ENCODE measurements at places on chromosomes 1 and 21.
A peak's percentile ranks its signal among the peaks of the same experiment; 100 is the strongest.

- no peak for DNase-seq
These were observed 24.1 kb downstream of the COL11A1 start for GRCh38 chr1:103084181-103084580.

DNA sequence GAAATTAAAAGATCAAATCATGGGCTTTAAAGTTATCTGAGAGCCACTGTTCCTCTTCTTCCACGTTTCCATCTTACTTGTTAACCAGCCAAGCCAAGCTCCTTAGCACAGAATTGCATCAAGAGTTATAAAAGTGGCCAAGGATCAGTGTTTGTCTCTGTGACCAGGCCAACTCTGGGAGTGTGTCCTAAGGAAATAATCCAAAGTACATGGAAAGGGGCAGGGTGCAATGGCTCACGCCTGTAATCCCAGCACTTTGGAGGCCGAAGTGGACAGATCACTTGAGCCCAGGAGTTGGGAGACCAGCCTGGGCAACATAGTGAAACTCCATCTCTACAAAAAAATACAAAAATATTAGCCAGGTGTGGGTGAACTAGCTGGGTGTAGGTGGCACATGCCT is 10.0 kb upstream of the MPZL1 start:
- no peak for DNase-seq

GRCh38 chr1:72184099-72184701 is 98.1 kb downstream of the NEGR1 start:
- DNase-seq = no peak

DNA sequence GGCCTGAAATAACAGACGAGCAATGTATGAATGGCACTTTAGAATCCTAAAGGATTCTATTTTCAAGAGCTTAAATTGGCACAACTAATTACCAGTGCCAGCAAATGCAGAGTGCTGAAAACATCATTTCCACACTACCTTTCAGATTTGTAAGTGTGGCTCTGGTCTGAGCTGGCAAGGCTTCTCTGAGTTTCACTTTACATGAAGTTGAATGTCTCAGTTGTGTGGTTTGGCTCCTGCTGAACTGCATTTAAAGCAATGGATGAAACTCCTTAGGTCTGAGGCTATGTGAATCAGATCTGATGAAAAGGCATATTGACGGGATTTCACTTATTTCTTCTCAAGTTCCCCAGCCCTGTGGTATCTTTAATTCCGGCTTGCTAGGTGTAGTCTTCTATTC is 114.8 kb upstream of the PTGFR start:
- DNase-seq = no peak

- no peak for DNase-seq
These were observed 576.9 kb upstream of the PTBP2 start for GRCh38 chr1:96144636-96145035.

DNA sequence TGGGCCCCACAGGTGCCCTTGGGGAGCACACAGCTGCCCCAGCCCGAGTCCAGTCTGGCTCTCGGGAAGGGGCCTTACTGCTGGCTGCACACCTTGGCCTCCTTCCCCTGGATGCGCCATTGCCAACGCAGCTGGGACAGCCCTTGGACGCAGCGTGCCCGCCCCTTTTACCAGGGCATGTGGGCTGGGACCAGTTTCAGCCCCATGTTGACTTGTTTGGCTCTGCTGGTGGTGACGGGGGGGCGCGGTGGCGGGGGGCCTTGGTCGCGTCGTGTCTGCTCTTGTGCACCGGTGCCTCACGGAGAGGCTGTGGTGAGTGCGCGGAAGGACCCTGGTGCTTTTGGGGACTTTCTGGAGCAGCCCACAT is 19.6 kb downstream of the SKI start:
- no peak for DNase-seq

- DNase-seq = no peak
These were observed 3.6 kb upstream of the PRDM16 start for GRCh38 chr1:3065396-3065795.

DNA sequence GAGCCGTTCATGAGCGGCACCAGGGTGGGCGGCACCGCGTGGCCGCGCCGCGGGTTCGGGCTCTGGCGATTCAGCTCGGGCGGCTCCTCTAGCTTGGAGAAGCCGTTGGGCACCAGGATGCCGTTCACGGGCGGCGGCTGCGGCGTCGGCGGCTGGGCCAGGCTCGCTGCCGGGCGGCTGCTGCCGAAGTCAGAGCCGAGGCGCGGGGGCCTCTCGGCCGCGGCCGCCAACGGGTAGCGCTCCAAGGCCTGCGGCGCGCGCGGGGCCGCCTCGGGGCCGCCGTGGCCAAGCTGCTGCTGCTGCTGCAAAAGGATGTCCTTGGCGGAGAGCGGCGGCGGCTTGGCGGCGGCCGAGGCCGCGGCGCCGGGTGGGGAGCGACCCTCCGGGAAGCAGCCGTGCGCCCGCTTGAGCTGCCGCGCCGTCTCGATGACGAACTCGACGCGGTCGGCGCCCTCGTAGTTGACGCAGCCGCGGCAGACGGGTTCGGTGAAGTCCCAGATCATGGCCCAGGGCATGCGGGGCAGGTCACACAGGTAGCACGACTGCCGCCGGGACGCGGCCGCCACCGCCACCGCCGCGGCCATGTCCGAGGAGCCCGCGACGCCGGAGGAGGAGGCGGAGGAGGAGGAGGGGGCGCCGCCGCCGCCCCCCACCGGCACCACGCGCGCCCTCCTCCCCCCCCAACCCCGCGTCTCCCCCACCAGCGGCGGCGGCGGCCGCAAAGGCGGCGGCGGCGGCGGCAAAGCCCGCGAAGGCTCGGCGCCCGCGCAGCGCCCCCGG is 877 bp downstream of the IRF2BP2 start:
- peak; percentile 16 for DNase-seq

GRCh38 chr21:38202811-38203210 is 54.0 kb upstream of the KCNJ15 start:
- DNase-seq = no peak

GRCh38 chr1:24155011-24155782 is 12.3 kb upstream of the IL22RA1 start:
- no peak for DNase-seq

GRCh38 chr1:51325878-51326755 is 4.2 kb downstream of the TTC39A start:
- no peak for DNase-seq

DNA sequence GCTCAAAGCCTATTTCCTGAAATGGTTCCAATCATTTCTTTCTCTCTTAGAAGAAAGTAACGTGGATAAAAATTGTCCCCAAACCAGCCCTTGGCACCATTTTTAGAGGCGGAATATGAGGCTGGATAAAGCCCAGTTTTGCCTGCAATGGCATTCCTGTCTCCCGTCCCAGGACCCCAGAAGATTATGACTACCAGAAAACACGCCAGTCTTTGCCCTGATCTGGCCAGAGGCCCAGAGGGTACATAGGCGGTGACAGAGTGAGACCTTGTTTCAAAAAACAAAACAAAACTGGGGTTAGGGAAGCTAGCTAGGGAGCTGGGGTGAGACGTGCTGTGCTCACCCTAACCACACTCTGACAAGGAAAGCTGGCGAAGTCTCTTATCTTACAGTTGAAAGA is at the start of gene AADACL4:
Gene AADACL4 (plus strand): TSS at position 301 of the 400 bp plus-strand sequence. CDS start 462 bp downstream, outside the sequence.
- no peak for DNase-seq

GRCh38 chr1:210951279-210951678 is 182.7 kb downstream of the KCNH1 start:
- no peak for DNase-seq

DNA sequence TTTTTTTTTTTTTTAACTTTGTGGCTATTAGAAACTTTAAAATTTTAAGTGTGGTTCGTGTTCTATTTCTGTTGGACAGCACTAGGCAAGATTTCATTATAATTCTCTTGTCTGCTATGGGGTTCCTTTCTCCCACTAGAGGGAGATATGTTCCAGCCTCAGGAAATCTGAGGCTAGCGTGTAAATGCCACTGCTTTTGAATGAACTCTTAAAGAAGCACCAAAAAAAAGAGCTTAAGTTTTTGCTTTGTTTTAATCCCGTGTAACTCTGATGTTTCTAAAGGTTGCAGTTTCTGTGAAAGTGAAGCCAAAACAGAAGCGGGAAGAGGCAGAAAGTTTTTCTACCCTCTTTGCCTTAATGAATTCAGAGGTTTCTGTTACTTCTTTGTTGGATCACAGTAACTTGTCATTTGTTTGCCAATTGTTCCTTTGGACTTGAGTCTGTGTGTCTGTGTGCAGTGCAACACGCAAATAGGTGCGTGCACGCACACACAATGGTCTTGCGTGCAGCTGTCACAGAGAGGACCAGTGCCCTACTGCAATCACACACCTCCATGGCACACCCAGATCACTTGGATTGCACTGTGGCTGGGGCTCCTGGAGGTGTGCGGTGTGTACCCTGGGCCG is 32.3 kb downstream of the HHAT start:
- no peak for DNase-seq

GRCh38 chr1:25068829-25069228 is 138.8 kb upstream of the RUNX3 start:
- DNase-seq = no peak

DNA sequence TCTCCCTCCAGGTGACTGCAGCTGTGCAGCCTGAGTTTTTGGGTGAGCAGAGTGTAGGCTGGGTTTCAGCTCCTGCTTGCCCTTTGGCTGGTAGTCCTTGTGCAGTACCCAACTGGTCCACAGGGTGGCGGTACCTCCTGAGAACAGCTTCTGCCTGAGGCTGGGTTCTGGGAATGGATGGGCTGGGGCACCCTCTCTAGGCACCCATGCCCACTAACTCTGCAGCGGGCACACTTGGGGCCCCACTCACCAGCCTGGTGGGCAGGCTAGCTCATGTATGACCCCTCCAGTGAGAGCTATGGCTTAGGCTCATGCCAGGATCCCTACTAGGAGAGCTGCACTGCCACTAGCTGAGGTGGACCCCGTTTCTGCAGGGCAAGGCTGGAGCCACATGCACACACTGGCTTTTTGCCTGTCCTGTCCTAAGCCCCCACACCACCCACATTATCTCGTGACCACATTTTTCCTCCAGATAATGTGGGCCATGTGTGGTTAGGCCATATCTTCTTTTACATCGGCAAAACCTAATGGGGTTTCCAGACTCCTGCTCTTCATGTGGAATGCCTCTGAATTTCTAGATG is 15.5 kb upstream of the GSTM4 start:
- DNase-seq = peak; percentile 90

- no peak for DNase-seq
These were observed 787 bp downstream of the PTGFR start for GRCh38 chr1:78491451-78492071.

- DNase-seq = no peak
These were observed 7.4 kb upstream of the LRRN2 start for GRCh38 chr1:204692841-204693356.

DNA sequence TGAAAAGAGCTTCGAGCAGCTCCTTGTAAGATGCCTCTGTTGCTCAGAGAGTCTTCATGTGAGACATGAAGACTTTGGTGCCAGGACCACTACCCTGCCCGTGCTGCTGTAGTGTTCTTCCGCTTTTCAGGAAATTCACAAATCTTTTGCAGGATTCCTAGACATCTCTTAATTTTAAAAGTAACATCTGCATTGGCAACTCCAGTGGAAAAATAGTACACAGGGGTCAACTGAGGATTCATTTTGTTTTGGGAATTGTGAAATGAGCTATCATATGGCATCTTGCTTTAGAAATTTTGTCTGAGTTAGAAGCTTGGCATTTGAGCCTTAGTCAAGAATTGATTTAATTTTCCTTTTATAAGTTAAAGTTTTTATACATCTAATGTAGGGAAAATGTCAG is 7.2 kb downstream of the PRDM2 start:
- DNase-seq = no peak

GRCh38 chr1:100631015-100631551 is 88.5 kb upstream of the VCAM1 start:
- DNase-seq = no peak

GRCh38 chr1:54052431-54052933 is 522 bp downstream of the TMEM59 start:
- peak; percentile 11 for DNase-seq

DNA sequence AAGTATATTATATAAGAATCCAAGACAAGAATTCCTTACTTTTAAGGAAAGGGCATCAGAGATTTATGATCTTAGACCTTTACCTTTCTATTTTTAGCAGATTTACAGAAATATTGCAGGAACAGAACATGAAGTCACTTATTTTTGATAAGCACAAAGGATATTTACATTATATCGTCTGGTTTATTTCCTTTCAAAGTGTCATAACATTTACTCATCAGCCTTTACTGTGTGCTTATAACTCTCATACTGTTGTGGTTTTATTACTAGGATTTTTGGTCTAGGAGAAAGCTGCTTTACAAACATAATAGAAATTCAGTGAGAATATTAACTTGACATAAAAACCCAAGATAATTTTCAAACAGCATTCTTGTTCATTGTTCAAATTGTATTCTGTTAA is 47.6 kb downstream of the APP start:
- no peak for DNase-seq

- DNase-seq = no peak
These were observed 41.2 kb upstream of the MAGOH start for GRCh38 chr1:53279296-53280200.

DNA sequence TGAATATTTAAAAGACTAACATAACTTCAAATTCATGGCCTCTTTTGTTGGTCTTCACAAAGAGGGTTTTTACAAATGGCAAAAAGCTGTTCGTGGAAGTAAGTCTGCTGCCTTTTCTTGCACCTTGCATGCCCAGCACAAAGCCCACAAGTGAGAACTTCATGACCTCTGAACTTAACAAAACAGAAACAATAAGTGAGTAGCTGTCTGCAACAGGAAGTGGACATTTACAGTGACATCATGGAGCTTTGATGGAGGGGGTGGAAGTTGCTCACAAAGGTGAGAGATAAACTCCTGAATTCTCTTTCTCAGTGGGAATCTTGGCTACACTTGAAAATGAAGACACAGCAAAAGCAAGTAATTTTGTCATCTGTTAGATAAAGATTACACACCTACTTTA is 303.3 kb upstream of the DEPDC1 start:
- DNase-seq = no peak

- no peak for DNase-seq
These were observed 6.3 kb downstream of the HPCA start for GRCh38 chr1:32892368-32893197.

DNA sequence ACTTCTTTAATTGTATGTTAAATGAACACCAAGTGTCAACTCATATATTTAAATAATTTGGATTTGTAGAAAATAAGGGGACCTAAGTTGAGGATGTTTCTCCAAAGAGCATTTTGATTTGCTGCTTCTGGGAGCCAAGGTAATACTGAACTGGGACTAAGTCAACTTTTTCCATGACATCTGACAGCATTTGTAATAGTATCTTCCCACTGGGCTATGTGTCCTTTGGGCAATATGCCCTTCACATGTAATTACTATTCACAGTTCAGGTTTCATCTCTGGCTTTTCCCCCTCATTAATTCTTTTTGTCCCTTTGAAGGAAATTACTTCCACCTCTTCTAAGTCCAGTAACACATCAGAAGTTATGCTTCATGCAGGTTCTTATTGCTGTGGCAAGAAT is 36.7 kb upstream of the HP1BP3 start:
- no peak for DNase-seq

DNA sequence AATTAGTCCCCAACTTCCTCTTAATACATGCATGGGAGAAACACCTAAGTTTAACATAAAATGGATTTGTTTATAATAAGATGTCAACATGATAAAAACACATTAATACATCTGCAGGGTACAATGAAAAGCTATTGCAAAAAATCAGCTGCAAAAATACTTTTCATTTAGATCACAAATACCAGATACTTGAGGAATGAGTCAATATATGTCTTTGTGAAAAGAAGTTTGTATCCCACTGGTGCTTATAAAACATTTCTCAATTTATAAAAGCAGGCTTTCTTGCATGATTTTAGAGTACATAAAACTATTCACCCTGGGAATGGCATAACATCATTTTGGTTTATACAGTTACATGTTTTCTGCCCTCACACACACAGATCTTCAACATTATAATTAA is 18.6 kb upstream of the PRKAA2 start:
- DNase-seq = no peak

Measured in activated CD4-positive, CD25-positive, alpha-beta regulatory T cell (primary cell).